ENCODE measurements at places on chromosomes 1 and 21.

- no peak for DNase-seq
Measured at GRCh38 chr1:184296466-184297243, 90.2 kb upstream of the C1orf21 start.

- DNase-seq, result no peak
Measured at GRCh38 chr1:10948463-10948775, 64.0 kb upstream of the TARDBP start.

DNA sequence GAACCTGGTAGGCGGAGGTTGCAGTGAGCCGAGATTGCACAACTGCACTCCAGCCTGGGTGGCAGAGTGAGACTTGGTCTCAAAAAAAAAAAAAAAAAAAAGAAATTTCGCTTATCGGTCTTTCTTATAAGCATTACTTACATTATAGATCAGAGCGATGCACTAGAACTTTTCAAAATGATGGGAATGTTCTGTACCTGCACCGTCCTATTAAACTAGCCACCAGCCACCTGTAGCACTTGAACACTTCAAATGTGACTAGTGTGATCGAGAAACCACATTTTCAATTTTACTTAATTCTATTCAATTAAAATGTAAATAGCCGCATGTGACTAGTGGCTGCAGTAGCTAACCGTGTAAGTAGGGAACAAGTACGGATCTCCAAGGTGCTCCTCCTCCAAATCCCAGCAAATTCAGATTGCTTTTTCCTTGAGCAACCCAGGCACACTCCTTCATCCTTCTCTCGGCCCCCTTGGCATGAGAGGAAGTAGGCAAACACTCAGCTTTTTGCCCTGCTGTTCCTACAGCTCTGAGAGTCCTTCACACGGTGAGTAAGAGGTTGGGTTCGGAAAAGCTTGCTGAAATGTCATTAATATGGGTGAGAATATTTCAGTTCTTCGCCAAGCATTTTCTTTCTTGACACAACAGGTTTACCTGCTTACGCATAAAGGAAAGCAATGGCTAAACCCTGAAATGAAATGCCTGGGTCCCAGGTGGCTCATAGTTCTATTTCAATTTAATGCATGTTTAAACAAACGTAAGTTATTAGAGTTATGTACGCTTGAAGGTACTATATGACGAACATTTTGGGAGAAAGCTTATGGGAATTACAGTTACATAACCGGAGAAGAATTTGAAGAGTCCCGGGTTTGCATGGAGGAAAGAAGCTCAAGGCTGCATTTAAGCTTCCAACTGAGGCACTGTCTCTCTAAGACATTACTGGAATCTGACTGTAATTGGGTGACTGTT is 69.5 kb upstream of the HUNK start:
- no peak for DNase-seq

GRCh38 chr1:167955915-167956314 is 19.0 kb upstream of the MPC2 start:
- DNase-seq, result no peak

GRCh38 chr1:214897581-214897980 is 185.0 kb upstream of the KCNK2 start:
- DNase-seq, result no peak

GRCh38 chr1:38690790-38691449 is 168.7 kb downstream of the RRAGC start:
- DNase-seq, result no peak
